Nasal cavity respiratory epithelium epithelial cell of viscerocranial mucosa (primary cell): ENCODE measurements at places on chromosomes 13 and 19. TPM values are rescaled to one million over a fixed set of nuclear protein-coding genes. Genes with fewer than 3 reads are reported as not detected.

PLK5 gene
- not detected in 2 replicates for total RNA-seq

CYP4F22 gene
- under 0.01 TPM in 1 of 2 replicates, not detected in the other for total RNA-seq

ATP4B gene
- total RNA-seq = not detected in 2 replicates

ZNF71 gene
- 4.4 and 13.0 TPM in 2 replicates for total RNA-seq

KLF2 gene
- total RNA-seq = 0.28 and 0.68 TPM in 2 replicates

TMEM150B gene
- total RNA-seq = not detected in 2 replicates

PLA2G4C gene
- 1.0 and 1.7 TPM in 2 replicates for total RNA-seq

GJB6 gene
- total RNA-seq = 20.2 and 74.0 TPM in 2 replicates

FPR2 gene
- total RNA-seq = not detected in 2 replicates

ZNF578 gene
- total RNA-seq = 2.1 and 5.8 TPM in 2 replicates

FAM98C gene
- 8.0 and 14.0 TPM in 2 replicates for total RNA-seq

C19orf67 gene
- total RNA-seq = 0.14 TPM in 1 of 2 replicates, not detected in the other

ZNF813 gene
- total RNA-seq = 6.8 and 8.0 TPM in 2 replicates

ARRDC5 gene
- not detected in 2 replicates for total RNA-seq

SYCN gene
- total RNA-seq = not detected in 2 replicates

C19orf38 gene
- total RNA-seq = 0.71 and 1.0 TPM in 2 replicates

DDA1 gene
- total RNA-seq = 15.0 and 38.4 TPM in 2 replicates

OBI1 gene
- total RNA-seq = 23.6 and 25.3 TPM in 2 replicates

SMIM44 gene
- not detected in 2 replicates for total RNA-seq

COL4A2 gene
- 29.0 and 68.2 TPM in 2 replicates for total RNA-seq

ZNF534 gene
- total RNA-seq = under 0.01 and 0.07 TPM in 2 replicates

LMTK3 gene
- 1.0 and 3.6 TPM in 2 replicates for total RNA-seq

THAP8 gene
- total RNA-seq = 2.4 and 2.8 TPM in 2 replicates

CYP2A7 gene
- not detected in 2 replicates for total RNA-seq

GSX1 gene
- not detected in 2 replicates for total RNA-seq

ICAM5 gene
- 1.7 and 6.4 TPM in 2 replicates for total RNA-seq

KIR2DL3 gene
- total RNA-seq = not detected in 2 replicates

SLITRK6 gene
- total RNA-seq = 3.8 TPM in 2 replicates

ZNF738 gene
- 2.4 and 3.8 TPM in 2 replicates for total RNA-seq

HCN2 gene
- total RNA-seq = 0.34 and 1.3 TPM in 2 replicates

YJEFN3 gene
- total RNA-seq = 0.43 TPM in 1 of 2 replicates, not detected in the other

ZNF99 gene
- total RNA-seq = not detected in 2 replicates

PROZ gene
- not detected in 2 replicates for total RNA-seq

CAPS gene
- 1.7 and 6.3 TPM in 2 replicates for total RNA-seq

AP1M2 gene
- 111 and 115 TPM in 2 replicates for total RNA-seq

ZNF296 gene
- total RNA-seq = 0.68 and 1.2 TPM in 2 replicates

ACP7 gene
- total RNA-seq = 1.1 and 2.1 TPM in 2 replicates

CEACAM4 gene
- not detected in 2 replicates for total RNA-seq

CCDC8 gene
- total RNA-seq = 15.0 and 16.1 TPM in 2 replicates

RNF113B gene
- not detected in 2 replicates for total RNA-seq

ZNF320 gene
- total RNA-seq = 18.5 and 22.7 TPM in 2 replicates

ADPRHL1 gene
- 1.0 and 1.9 TPM in 2 replicates for total RNA-seq

GPALPP1 gene
- total RNA-seq = 21.5 and 25.7 TPM in 2 replicates
